Stimulated activated naive CD8-positive, alpha-beta T cell treated with anti-CD3 and anti-CD28 coated beads, Interleukin-15, amount 100 ng/mL, for 72 hours (primary cell): ENCODE measurements at places on chromosomes 4 and X.

- DNase-seq, result no peak
Measured at GRCh38 chrX:153922932-153923857, 2.9 kb downstream of the ARHGAP4 start.

GRCh38 chrX:120308558-120308957, 2.7 kb downstream of the TMEM255A start:
- no peak for DNase-seq

DNA sequence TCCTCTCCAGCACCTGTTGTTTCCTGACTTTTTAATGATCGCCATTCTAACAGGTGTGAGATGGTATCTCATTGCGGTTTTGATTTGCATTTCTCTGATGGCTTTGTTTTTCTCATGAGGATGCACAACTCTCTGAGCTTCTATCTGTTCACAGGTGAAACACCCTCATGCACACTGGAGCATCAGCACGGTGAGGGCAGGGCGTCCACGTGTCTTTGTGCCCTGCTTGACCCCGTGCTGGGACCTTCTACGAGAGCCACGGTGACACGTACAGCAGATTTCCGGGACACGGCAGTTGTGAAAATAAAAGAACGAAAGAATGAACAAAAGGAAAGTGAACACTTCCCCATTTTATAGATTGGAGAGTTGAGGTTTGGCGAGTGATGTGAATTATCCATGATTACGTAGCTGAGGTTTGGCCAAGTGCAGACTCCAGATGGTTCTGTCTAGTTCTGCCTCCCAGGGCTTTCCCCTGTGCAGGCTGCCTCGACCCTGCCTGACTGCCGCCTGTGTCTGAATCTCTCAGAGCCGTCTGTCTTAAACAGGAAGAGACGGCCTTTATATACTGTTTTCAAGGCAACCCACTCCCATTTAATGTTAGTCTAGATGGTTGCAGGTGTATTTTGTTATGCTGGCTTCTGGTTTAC, 67.8 kb upstream of the SORBS2 start:
- no peak for DNase-seq

DNA sequence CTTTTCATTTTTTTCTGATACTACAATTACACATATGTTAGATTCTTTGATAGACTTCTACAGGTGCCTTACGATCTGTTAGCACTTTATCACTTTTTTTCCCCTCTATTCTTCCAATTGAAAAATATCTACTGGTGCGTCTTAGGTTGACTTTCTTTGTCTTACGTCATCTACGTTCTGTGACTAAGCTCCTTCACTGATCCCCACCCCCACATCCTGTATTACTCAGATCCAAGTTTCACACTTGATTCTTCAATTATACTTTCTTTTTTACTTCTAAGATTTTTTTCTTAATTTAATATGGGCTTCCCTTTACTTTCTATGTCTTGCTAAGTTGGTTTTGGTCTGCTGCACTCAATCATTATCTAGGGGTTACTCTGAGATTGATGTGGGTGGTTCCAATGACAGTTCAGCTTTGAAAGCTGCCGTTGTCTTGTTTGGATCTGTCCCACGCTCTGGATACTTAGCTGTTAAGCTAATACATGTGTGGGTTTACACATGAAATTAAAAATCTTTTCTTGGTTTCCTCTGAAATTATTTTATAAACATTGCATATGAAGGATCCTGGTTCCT, 1321.1 kb downstream of the RAPGEF2 start:
- DNase-seq, result no peak

DNA sequence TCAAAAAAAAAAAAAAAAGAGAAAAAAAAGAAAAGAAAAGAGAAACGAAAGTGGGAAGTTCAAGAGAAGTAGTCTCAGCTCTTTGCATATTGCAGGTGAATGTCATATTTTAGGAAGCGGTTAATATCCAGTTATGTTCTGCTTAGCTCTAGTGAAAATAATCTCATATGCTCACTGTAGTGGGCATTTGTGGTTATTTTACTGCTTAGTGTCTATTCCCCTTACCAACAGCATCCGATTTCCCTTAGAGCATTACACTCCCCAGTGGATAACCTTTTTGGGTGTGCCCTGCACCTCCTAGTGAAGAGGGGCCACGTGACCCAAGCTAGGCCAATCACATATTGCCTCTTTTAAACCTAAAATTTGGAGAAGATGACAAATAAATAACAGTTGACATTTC, 111.2 kb upstream of the ZNF827 start:
- no peak for DNase-seq

- DNase-seq, result peak; percentile 62
Measured at GRCh38 chrX:9341291-9342201, 123.3 kb upstream of the TBL1X start.

- no peak for DNase-seq
Measured at GRCh38 chrX:154378059-154378798, 866 bp upstream of the EMD start.
